ENCODE measurements at places on chromosomes 6 and 20.

DNA sequence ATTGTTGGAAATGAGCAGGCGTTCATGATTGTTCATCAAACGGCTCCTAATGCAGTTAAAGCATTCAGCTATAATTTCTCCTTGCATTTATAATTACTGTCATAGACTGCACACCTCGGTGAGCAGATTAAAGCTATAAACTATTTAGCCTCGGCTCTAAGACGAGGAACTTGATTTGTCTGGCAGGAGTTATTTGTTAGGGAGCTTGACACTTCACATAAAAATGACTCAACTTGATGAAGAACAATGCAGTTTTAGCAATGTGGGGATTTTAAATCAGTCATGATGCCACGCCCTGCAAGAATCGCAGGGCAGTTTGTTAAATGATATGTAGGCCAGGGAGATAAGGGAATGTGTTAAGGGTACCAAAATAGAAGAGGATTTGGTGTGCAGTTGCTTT lies 290.2 kb downstream of the TSHZ2 start:
- no peak for DNase-seq

DNA sequence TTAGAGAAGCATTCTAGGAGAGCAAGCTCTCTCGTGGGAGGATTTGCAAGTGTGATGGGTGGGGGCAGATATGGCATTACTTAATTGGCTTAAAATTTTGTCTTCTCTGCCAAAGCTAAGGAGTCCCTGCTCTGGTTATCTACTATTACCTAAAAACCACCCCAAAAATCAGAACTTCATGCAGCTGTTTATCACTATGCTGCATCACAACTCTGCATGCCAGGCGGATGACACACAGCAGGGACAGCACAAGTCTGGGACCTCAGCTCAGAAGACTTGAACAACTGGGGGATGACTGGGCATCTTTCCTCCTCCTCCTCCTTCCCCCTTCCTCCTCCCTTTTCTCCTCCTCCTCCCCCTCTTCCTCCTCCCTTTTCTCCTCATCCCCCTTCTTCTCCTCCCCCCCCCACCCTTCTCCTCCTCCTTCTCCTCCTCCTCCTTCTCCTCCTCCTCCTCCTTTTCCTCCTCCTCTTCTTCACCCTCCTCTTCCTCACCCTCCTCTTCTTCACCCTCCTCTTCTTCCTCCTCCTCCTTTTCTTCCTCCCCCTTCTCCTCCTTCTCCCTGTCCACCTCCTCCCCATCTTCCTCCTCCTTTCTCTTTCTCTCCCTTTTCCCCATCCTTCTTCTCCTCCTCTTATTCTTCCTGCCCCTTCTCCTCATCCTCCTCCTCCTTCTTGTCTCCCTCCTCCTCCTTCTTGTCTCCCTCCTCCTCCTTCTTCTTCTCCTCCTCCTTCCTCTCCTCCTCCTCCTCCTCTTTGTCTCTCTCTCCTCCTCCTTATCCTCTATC lies 218.6 kb upstream of the PMEPA1 start:
- peak; percentile 75 for DNase-seq

DNA sequence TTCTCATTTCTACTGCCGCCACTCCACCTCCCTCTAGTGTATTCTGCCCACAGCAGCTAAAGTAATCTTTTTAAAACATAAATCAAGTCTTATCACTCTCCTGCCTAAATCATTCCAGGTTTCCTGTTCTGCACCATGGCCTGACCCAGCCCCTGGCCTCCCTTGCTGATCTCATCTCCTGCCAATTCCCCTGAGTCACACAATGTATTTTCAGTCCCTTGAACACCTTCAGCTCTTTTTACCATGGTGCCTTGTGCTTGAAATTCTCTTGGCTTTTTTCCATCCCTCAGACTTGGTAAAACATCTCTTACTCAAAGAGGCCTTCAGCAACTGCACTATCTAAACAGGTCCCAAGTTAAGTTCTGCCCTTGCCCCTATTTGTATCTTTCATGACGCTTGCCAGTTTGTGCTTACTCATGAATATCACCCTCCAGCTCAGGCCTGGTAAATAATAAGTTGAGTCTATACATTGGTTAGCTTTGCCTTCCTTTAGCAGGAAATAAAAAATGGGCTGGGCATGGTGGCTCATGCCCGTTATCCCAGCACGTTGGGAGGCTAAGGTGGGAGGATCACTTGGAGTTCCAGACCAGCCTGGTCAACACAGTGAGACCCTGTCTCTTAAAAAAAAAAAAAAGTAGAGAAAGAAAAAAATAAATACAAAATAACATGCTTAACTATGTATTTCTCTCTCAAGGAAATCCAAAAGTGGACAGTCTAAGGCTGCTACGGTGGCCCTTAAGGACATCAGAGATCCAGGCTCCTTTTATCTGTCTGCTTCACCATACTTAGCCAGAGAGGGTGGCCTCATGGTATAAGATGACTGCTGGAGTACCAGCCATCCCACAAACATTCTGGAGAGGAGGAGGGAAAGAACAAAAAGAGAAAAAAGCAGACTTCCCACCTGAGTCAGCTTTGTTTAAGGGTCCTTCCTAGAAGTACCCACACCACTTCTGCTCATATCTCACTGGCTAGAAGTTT lies 62.2 kb downstream of the ARFGEF2 start:
- peak; percentile 54 for DNase-seq

DNA sequence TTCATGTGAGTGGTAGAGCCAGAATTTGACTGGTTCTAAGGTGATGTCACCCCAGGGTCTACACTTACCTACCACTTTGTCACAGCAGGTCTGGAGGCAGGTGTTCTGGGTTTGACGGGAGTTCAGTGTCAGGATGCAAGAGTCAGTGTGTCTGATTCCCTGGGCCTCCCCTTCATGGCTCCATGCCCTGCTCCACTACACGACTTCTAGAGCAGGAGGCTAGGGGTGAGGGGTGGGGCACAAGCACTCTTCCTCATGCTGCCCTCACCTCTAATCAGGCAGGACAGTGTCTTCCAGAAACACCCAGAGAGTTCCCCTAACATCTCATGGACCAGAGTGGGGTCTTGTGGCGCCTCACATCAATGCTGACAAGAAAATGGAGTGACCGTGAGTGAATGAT lies 118.2 kb downstream of the CDC5L start:
- no peak for DNase-seq

DNA sequence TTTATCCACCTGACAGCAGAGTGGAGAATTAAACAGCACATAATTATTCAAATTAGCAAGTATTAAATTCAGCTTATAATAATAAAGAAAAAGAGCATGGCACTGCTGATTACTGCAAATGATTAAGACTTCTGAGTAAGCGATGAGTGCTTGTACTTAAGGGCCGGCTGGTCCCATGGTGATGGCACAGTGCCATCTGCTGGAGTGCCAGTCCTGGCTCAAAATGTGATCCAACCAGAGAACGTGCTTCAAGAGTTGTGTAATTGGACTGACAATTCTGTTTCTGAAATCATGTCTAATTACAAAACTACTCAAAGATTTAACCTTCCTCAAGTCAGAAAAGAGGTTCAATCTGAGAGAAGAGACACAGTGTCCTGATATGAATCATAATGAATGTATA lies 181.6 kb upstream of the RGS17 start:
- DNase-seq = peak; percentile 58

DNA sequence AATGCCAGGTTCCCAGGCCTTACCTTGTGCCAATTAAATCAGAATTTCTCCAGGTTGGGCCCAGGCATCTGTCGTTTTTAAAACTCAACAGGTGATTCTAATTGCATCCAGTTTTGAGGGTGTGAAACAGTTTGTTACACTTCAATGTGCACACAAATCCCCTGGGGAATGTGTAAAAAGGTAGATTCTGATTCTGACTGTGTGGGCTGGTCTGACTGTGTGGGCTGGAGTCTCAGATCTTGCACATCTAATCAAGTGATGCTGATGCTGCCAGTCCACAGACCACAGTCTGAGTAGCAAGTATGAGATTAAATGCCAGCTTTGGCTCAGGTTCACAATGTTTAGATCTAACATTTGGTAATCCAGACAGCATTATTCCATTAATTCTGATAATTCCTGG lies 12.5 kb upstream of the ETV7 start:
- no peak for DNase-seq

DNA sequence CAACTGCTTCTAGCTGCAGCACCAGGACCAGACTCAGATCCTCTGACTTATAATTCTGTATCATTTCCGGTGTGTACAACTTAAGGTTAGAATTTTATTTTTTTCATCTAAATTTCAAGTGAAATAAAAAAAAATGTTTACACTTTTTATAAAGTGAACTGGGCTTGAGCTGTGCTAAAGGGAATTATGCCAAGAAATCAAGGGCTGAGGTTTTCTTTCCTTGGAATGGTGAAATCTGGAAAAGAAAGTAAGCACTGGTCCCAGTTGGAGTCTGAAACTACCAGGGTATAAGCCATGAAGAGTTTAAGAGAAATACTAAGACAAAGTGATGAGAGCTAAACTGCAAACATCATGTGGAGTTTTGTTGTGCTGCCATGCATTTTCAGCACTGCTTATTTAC lies 21.7 kb upstream of the FYN start:
- DNase-seq = no peak

DNA sequence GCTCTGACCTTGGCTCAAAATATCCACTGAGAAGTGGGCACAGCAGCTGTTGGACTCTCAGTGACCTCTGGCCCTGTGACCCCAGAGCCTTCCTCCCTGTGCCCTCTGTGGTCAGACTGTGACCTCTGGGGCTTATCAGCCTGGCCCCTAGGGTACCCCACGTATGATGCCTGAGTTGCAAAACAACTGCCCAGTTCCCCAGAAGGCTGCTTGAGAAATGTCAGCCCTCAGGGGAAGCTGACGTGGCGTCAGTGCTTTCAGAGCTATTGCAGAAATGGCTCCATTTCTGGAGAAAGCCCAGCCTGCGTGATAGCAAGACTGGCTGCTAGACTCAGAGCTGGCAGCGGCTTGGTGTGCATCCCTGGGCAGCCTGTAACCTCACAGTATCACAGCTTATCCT lies 31.5 kb upstream of the TGM2 start:
- peak; percentile 91 for DNase-seq

DNA sequence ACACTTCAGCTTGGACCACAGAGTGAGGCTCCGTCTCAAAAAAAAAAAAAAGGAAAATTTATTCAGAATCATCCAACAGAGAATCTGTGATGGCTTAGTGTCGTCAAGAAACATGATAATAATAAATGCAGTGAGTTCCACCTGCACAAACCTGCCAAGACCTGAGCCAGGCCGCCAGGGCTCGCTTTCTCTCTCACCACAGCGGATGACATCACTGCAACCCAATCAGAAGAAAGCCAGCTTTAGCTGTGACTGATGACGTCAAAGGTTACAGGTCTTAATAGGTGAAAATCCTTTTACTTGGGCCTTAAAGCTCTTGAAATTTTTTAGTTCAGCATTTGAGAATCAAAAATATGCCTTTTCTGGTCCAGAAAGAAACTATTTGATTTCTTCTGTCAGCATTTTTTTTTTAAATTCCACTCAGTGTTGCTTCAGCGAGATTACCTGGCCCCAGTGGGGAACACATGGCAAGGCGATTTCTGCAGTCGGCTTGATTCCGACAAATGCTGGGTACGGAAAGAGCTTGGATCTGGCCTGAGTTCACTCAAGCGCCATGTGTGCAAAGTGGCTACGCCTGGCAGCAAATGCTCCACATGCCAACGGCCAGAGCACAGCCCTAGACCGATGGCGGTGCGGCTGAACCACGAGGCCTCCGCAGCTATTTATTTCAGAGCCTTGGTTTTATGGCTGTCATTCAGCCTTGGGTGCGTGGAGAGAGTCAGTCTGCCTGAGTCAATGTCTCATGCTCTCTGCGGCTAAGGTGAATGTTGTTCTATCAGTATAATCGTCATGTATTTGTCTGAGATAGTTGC lies 105.7 kb upstream of the QKI start:
- no peak for DNase-seq

GRCh38 chr6:61193771-61194170 lies 1092.3 kb downstream of the KHDRBS2 start:
- DNase-seq = no peak

DNA sequence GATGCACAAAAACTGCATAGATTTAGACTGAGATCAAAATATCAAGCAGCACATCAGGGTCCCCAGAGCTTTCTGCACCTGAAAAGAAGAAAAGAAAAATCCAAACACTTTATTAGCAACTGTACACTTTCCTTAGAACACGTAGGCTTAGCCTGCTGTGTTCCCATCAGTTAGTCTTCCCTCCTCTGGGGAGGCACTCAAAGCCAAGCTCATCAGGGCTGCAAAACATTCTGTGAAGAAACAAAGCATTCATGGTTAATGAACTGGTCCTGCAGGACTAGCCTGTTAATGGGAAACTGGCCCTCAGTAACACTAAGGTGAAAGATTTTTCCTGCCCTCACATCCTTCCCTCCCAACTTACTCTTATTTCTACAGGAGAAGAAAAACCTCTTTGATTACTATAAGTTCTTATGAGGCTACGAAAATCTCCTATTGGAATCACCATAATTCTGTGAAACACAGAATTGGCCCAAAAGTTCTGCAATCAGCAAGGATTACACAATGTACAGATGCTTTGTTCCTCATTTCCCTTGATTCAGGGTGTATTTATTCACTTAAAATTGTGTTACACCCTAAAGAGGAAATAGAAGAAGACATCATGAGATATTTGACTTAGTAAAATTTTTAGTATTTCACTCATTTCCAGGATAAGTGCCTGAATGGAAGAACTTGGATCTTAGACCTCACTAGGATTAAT lies 901.0 kb upstream of the MAP3K7 start:
- no peak for DNase-seq

GRCh38 chr20:221258-221830 lies 5.7 kb upstream of the DEFB129 start:
- DNase-seq = no peak

DNA sequence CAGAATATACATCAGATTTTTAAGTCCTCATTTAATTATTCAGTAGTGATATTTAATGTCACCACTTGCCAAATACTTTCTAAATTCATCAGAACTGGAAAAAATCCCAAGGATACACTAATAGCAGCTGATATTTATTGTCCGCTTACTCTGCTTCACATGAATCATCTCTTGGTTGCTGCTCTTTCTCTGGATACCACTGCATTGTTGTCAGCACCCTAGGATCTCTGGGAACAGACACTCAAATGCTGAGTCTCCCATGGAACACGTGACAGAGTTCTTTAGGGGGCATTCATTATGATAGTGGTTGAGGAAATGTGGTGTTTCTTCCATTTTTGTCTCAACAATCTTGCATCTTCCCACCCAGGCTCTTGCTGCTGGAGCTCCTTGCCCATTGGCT lies 318.0 kb downstream of the RFPL4B start:
- no peak for DNase-seq

GRCh38 chr6:44701038-44701636 lies 313.6 kb downstream of the CDC5L start:
- no peak for DNase-seq

DNA sequence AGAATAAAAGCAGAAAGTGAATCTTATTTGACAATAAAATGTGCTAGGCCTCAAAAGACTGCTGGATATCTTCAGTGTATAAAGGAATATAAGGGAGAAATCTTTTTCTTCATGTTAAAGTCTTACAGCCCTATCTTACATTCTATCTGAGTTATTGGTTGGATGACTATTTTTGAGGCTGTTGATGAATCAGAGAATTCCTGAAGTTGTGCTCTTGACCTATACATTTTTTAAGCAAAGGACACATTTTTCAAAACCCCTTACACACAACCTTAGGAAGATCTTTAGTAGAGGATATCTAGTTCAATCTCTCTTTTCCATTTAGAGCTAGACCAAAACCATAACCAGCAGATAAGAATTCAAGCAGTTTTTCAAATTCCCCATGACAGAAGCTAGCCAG lies 10.9 kb upstream of the CGA start:
- peak; percentile 49 for DNase-seq

Data from adipocyte (in vitro differentiated cells).